GM20000 (cell line): ENCODE measurements at places on chromosomes 2 and 18.

GRCh38 chr2:112706170-112706664, 14.6 kb upstream of the NT5DC4 start:
- peak; percentile 48 for DNase-seq

GRCh38 chr2:126503476-126503875, 152.5 kb upstream of the GYPC start:
- no peak for DNase-seq

- no peak for DNase-seq
Observed at GRCh38 chr18:55748227-55748738, 160.3 kb upstream of the TCF4 start.

DNA sequence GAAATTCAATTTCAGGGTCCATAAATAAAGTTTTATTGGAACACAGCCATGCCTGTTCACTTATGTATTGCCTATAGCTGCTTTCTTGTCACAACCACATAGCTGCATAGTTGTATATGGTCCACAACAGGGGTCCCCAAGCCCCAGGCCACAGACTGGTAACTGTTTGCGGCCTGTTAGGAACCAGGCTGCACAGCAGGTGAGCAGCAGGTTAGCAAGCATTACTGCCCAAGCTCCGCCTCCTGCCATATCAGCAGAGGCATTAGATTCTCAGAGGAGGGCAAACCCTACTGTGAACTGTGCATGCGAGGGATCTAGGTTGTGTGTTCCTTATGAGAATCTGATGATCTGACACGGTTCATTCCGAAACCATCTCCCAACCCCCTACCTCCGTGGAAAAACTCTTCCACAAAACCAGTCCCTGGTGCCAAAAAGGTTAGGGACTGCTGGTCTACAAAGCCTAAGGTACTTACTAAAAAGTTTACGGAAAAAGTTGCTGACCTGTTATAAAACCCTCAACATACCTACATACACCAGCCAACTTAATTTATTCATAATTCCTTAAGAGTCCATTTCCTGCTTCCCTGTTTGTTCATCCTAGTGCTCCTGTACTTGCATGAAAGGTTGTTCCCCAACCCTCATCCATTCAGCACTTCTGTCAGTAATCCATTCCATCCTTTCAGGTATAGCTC, 40.1 kb downstream of the NDUFAF7 start:
- no peak for DNase-seq

- DNase-seq = no peak
Observed at GRCh38 chr2:200665626-200666453, 80.0 kb downstream of the AOX1 start.

DNA sequence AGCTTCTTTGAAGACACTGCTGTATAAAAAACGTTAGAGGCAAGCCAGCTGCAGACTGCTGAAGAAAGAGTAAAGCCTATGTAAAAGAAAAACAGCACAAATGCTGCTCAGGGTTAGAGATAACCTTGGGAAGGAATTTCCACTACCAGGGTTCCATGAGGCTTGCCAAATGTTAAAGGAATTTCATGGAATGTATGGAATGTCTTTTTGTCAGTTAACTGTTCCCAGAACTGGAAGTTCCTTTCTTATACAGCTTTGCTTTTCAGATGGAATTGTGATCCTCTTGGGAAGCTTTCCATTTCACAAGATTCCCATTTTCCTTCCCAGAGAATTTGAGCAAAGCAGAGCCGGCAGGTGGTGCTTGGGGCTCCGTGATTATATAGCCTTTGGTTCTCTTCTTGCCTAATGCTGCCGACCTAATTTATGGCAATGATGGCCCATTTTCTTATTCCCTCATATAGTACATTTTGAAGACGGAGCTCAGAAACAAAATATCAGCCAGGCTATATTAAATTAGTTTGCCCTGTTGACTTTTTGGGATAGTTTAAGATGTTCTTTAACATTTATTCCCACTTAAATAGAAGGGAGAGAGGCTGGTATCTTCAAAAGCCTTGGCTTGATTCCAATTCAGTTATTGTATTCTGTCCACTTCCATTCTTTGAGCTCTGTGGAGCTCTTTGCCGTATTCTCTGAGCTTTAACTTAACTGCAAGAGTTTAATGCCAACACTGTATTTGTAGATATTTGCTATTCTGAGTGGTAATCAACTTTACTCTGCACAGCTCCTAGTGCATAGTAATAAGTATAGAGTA, 162.3 kb downstream of the PHLPP1 start:
- DNase-seq = no peak

DNA sequence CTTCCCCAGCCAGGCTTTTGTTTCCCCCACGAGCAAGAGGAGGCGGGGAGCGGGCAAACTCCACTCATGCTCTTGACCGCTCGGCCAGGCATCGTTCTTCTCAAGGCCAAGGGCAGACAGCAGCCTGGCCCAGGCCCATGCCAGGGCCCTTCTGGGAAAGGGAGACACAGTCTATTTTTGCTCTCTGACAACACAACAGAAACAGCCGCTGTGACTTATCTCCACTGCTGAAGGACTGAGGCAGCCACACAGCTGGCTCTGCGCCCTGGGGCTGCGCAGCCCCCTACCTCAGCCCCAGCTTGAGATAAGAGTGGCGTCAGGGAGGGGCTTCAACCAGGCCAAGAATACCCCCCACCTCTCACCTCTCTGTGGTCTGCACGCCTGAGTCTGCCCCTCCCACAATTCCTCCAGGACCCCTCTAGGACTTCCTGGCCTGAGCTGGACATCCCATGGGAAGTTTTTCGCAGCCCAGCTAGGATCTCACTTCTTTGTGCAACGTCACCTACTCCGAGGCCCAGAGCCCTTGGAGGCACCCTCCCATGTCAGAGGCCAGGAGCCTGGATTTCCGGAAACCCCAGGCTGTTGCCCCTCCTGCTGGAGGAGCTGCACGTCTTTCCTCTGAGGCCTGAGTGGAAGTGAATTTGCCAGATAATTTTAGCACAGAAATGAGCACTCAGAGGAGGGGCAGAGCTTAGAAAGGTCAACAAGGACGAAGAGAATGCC, 118.9 kb upstream of the OTOS start:
- DNase-seq = no peak

DNA sequence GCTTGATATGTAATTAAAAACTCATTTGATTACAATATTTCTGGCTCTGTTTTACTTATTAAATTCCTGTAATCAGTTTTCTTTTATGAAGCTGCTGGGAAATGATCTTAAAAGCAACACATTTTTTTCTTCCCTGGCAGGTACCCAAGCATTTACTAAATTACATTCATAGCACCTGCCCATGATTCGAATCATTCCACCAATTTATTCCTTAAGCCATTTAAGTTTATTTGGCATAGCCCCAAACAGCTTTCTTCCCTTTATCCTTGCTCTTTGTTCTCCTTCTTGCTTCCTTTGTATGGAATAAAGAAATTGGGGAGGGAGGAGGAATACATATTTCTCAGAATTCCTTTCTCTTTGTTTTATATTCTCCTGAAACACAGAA, 241.3 kb downstream of the AGPS start:
- no peak for DNase-seq

GRCh38 chr2:143452817-143453451, 323.7 kb downstream of the ARHGAP15 start:
- DNase-seq = no peak

GRCh38 chr2:25964891-25965290, 17.4 kb downstream of the KIF3C start:
- DNase-seq = no peak

GRCh38 chr2:224584111-224584784, 915 bp downstream of the CUL3 start:
- DNase-seq = no peak

DNA sequence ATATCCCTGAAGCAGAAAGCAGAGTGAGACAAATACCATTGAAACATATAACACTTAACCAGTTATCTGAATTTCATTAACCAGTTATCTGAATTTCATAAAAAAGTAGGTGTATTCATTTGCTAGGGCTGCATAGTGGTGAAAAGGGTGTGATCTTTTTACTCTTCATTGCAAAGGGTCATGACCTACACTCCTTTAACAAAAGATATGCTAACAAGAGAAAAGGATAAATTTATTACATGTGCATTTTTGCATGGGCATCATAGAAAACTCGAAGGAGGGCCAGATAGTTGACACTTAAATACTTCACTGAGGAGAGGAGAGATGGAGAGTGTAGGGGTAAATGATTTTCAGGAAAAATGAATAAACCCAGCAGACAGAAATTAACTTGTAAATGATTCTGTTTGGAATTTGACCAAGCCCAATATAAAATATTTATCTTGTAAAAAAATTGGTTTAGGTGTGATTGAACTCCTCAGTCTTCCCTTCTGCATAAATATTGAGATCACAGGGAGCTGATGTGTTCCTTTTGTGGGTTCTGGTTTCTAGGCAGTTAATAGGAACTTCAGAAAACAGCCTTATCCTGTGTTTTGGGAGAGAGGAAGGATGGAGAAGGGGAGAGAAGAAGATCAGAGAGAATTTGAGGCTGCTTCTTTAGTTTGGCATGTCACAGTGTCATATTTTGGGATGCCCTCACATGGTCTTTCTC, 372.5 kb upstream of the SYT4 start:
- no peak for DNase-seq

GRCh38 chr2:55923982-55924321, 370 bp upstream of the EFEMP1 start:
- no peak for DNase-seq

DNA sequence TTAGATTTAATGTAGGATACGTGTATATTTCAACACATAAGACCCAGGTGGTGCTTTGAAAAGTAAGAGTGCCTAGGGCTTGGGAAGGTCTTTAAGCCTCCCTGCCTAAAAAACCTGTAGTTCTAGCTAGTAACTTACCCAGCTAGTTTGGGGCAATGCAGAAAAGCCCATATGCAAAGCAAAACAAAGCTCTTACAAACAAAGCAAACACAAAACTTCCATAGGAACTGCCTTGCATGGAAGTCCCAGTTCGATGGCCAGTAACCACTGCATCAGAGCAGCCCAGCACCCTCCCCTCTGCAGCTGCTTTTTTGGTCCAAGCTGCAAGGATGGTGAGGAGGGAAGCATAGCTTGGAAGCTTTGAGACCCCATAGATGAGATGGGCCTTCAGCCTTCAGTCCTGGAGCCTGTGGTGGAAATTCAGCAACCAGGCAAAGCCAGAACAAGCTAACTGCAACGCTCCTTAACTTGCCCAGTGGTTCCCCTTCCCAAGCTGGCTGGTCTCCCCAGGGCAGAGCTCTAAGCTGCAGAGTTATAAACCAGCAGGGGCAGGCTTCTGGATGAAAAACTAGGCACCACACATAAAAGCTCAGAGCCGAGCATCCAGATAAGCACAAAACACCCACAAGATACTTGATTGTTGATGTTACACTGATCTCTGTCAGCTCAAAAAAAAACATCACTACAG, 16.2 kb downstream of the C2orf76 start:
- DNase-seq = no peak

- peak; percentile 62 for DNase-seq
Observed at GRCh38 chr18:48663931-48664847, 125.4 kb downstream of the CTIF start.

DNA sequence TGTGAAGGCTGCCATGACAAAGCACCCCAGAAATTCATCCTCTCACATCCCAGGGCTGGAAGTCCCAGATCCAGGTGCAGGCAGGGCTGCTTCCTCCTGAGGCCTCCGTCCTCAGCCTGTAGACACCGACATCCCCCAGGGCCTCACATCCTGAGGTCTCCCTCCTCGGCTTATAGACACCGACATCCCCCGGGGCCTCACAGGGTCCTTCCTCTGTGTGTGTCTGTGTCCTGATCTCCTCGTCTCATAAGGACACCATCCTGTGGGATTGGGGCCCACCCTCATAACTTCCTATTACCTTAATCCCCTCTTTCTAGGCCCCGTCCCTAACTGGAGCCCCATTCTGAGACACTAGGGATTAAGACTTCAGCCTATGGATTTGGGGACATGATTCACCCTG, 92.0 kb upstream of the SNTG2 start:
- no peak for DNase-seq
